ENCODE measurements at places on chromosomes 16 and 17.

DNA sequence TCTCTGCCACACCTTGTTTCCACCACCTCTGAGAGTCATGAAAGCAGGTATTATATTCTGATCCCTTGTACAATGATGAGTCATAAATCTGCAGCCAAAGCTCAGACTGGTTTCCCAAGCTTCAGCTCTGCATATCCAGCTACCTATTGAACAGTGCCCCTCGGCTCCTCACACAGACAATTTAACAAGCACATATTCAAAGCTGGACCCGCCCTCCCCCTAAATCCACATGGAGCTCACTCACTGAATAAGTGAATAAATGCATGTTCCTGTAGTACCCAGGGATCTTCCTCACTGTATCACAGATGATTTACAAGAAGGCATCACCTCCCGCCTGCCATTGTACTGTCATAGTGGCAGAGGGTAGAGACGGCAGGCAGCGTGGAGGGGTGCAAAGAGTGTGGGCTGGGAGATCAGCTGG is 516.4 kb downstream of the GRIN2A start:
- DNase-seq, result no peak

DNA sequence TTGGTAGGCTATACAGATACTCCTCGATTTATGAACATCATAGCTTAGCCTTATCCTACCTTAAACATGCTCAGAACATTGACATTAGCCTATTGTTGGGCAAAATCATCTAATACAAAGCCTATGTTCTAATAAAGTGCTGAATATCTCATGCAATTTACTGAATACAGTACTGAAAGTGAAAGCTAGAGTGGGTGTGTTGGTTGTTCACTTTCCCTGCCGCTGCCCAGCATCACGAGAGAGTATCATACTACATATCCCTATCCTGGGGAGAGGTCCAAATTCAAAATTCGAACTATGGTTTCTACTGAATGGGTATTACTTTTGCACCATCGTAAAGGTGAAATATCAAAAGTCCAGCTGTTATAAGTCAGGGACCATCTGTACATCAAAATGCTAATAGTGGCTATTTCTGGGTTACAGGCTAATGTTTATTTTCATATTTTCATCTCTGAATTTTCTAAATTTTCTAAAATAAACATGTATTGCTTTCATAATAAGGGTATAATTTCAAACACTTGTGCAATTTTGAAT is 54.5 kb downstream of the NACA2 start:
- no peak for DNase-seq

- DNase-seq, result peak; percentile 56
These were observed 35.0 kb downstream of the NMT1 start for GRCh38 chr17:45096141-45096540.

DNA sequence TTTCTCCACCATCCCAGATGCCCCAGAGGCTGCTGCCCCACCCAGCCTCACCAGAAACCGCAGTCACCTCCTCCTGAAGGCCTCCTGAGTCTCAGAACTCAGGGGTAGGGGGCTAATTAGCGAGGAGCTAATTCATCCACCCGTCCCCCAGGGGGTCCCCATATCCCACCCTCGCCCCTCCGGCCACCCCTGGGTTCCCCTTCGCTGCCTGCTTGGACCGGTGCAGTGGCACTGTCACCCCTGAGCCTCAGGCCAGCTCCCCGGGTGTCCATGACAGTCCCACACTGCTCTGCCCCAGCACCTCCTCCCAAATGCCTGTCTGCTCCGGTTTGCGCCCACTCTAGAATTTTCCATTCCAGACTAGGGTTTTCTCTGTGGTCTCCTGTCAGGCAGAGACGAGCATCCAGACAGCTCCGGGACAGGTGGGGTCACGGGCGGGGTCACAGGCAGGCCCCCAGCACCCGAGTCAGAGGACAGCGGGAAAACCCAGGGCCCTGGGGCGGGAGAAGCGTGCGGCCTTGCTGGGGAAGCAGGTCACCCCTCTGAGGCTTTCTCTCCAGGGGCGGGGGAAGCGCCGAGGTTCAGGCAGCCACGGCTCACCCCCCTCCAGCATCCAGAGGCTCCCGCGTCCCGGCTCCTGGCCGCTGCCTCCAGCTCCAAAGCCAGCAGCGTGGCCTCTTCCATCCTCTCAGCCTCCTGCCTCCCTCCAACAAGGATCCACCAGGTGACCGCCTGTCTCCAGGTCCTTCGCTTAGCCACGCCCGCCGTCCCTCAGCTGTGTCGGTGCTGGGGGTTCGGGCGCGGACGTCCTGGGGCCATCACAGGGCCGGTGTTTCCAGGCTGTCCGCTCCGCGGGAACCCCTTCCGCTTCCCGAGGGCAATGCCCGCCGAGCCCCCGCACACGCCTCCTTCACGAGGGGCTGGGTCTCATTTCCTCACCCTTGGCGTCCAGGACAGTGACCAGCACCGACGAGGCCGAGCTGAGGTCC is 3.1 kb upstream of the PERCC1 start:
- no peak for DNase-seq

DNA sequence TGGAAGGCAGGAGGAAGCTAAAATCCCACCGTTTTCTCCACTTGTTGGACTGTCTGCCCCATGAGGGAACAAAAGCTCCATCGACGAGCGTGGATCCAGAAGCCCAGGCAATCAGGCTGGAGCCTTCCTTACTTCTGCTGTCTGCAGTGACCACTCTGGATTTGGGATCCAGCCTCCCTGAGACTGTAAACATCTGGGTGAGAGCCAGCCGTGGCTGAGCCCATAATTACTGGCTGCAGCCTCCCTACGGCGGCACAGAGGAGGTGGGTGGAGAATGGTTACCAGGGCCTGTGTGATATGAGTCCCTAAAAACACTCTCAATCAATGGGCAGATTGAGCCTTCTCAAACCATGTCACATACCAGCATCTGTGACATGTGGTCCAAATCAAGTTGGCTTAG is 158.2 kb downstream of the FOXL1 start:
- DNase-seq, result no peak

DNA sequence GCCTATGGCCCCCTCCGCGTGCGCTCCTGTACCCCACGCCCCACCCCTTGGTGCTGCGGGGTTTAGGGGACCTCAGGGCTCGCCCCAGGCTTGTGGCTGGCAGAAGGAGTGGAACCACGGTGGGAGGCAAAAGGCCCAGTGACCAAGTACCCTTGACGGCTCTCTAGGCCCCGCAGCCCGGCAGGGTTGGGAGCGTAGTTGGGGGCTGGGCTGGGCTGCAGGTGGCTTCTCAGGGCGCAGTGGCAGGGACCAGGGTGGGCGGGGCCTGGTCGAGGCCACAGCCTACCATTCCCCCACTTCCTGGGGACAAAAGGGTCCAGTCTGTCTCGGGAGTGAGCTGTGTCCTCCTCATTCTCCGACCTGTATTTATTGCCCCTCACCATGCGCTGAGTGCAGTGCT is 124.9 kb downstream of the RBFOX3 start:
- DNase-seq, result no peak

GRCh38 chr16:85376292-85377095 is 236.6 kb upstream of the GSE1 start:
- DNase-seq, result no peak

- DNase-seq, result no peak
These were observed 15.4 kb upstream of the MYO18A start for GRCh38 chr17:29195465-29196081.

DNA sequence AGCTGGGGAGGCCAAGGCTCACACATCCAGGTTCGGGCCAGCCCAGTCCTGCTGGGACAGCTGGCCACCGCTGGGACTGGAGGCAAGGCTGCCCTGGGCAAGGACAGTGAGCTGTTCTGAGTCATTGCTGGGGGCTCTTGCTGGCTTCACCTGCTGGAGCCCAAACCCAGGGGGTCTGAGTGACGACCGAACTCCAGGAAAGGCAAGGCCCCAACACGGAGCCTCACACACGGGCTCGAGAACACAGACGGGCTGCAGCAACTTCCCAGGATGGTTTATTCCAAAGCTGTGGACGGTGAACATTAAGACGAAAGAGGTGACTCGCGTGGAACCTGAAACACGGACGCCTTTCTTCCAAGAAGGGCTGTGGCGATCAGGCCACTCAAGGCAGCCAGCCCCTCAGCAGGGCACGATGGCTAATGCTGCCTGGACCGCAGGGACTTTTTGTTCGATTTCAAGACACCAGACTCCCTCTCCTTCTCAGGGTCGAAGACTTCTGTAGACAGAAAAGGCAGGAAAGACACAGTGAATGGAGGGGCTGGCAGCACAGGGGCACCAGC is 21.5 kb downstream of the KDM8 start:
- DNase-seq, result no peak

DNA sequence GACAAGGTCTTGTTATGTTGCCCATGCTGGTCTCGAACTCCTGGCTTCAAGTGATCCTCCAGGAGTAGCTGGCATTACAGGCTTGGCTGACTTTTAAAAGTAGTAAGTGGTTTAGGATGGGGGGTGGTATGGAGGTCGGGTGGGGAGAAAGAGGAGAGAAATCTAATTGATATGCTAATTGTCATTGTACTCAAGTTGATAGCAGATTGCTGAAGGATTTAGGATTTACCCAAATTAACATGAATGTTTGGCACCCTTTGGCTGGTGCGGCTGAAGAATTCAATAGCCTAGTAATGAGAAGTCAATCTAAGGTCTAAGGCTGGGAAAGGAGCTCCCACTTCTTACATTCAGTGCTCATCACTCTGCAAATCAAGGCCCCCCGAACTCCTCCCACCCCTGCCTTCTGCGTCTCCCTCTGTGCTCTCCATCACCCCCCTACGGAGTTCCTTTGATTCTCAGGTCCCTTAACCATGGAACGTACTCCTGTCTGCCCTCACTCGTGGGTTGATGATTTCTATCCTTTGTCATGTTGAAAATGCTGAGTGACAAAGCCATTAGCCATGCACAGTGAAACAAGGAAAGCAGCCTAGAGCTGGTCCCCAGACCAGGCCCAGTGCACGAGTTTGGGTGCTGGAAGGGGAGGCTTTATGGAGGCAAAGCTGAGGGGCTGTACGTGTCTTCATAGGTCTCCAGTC is 17.3 kb downstream of the CDH13 start:
- no peak for DNase-seq

DNA sequence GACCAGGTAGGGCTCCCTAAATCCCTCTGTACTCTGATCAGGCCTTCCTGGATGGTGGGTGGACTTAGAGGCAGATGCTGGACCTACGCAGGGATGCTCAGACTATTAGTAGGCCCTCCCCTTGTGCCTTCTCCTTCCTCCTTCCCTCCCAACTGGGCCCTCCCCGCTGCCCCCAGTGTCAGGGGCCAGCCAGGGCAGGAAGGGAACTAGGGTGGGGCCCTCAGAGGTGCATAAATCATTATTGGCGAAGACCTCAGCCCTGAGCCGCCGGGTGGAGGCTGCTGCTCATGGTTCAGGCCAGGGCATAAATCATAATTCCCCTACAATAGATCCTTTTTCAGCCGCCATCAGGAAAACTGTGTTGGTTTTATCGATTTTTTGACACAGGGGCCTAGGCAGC is 81.4 kb downstream of the MRM1 start:
- DNase-seq, result no peak

- no peak for DNase-seq
These were observed 131.9 kb upstream of the SHISA6 start for GRCh38 chr17:11109106-11109505.

DNA sequence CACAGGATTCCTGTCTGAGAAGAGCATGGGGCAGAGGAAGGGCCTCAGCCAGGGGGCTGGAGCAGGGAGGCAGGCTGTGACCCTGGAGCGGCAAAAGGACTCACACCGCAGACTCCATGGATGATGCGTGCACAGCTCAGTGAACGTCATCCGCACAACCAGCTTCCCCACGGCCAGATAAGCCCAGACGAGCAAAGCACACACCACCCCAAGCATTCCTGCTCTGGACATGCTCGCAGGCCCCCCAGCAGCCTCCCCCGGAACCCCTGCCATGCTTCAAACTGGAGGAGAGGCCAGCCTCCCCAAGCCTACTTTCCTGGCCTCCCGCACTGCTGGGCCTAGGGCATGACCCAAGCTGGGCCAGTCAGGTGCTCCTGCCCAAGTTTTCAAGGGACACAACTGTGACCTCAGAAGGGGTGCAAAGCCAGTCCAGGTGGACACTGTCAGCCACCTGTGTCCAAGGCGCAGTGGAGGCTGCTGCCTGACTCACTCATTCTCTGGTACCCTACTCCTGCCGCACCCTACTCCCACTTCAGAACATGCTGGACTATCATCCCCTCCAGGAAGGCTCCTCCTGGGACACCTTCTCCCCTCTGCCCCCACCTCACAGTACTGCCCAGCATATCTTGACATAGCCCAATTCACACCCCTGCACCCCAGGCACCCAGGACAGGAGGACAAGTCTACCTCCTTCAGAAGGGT is 4.8 kb downstream of the BCAR1 start:
- no peak for DNase-seq

- DNase-seq, result no peak
These were observed 31.1 kb downstream of the BAIAP2 start for GRCh38 chr17:81066072-81066471.

DNA sequence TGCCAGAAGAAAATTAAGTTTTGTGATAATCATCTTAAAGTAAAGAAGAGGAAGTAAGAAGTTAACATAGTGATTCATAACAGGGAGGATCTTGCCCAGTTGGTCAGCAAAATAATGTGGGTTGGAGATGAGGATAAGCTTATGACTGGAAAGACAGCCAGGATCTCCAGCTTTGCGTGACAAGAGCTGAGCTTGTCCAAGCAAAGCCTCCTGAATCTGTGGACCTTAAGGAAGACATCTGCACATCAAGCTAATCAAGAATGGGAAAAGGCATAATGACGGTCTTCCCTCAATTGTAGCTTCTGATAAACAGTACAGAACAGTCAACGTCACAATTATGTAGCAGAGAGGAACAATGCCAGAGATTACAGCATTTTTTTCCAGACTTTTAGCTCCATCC is 744.7 kb upstream of the GOT2 start:
- no peak for DNase-seq

GRCh38 chr17:7250695-7251627 is 573 bp downstream of the CTDNEP1 start:
- no peak for DNase-seq

- DNase-seq, result no peak
These were observed 258.3 kb downstream of the PRKCA start for GRCh38 chr17:66560691-66561090.

DNA sequence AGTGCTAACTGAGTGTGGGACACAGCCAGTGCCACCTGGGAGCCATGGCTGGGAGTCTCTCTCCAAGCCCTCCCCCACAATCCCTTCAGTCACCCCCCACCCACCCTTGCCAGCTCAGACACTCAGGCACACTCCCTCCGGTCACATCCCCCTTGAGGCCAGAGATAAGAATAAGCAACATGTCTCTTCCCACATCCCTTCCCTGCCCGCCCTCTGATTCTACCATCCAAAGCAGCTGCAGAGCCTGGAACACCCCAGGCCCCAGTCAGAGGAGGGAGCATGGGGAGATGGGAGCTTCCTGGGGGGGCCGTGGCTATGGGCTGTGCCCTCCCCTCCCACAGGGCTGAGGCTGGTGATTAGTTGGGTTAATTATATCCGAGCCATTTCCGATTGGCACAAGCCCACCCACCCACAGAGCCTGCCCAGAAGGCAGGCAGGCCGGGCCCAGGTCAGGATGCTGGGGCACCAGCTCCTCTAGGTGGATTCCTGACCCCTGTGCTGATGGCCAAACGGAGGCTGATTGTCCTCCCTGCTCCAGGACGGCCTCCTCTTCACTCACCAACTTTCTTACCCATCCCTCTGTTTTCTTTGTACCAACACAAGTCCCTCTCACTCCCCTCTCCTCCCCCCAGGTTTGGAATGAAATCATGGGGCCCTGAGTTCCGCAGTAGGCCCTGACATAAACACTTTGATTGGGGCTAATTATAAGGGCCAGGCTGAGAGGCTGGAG is 28.6 kb upstream of the MEIOC start:
- DNase-seq, result no peak

- no peak for DNase-seq
These were observed 16.2 kb downstream of the OTOP3 start for GRCh38 chr17:74951680-74952421.

Measured in HTR-8/SVneo (cell line).